ENCODE measurements at places on chromosomes 6 and 20.

DNA sequence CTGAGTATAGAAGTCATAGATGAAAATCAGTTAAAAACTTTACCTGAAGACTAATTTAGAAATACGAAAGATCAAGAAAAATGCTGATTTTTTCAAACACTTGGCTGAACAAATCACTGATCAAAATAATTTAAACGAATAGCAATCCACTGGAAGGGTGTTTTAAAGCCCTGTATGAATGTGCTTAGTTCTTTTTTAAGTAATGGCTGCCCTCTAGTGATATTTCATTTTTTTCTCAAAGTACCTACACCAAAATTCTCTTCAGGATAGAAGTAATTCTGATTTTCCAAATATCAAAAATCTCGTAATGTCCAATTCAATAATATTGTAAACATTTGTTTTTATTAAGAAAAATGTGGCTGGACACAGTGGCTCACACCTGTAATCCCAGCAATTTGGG, 32.5 kb downstream of the AKAP7 start:
- peak; percentile 36 for DNase-seq

GRCh38 chr6:118197539-118197938, 290.5 kb downstream of the SLC35F1 start:
- no peak for DNase-seq

DNA sequence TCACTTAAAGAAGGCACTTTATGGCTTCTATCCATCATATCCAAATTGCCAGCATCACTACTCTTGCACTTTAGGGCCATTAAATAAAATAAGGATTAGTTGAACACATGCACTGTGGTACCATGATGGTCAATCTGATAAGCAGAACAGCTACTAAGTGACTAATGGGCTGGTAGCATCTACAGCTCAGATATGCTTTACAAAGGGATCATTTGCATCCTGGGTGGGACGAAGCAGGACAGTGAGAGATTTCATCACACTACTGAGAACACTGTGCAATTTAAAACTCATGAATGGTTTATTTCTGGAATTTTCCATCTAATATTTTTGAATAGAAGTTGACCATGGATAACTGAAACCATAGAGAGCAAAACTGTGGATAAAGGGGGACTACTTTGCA, 25.1 kb upstream of the ZSCAN9 start:
- no peak for DNase-seq

DNA sequence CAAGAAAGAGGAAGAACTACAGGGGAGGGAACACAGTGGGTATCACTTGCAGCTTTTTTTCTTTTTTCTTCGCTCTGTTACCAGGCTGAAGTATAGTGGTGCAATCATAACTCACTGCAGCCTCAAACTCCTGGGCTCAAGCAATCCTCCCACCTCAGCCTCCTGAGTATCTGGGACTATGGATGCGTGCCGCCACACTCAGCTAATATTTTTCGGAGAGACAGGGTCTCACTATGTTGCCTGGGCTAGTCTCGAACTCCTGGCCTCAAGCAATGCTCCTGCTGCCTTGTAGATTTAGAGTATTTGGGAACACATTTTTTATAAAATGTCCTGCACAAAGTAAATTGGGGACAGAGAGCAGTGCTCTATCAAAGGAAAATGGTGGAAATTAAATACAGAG, 28.3 kb downstream of the PARD6B start:
- no peak for DNase-seq

DNA sequence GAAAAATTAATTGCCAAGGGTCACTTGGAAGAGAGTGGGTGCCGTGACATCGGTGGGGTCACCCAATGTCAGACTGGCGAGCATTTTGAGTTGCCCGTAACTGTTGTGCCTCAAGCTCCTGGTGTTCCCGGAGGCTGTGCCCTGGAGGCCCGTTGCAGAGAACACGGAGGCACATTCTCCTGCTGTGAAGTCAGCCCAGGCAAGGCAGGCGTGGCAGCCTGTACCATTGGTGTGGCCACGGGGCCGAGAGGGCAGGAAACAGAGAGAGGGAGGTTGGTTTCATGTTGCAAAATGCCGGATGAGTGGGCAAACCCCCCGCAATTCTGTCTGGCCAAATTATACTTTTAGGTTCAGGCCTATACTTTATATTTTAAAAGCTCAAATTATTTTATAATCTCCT, 81.2 kb downstream of the THBS2 start:
- DNase-seq: no peak
